ENCODE measurements at places on chromosomes 2 and 18. TPM values are rescaled to one million over a fixed set of nuclear protein-coding genes. Genes with fewer than 3 reads are reported as not detected.

DNA sequence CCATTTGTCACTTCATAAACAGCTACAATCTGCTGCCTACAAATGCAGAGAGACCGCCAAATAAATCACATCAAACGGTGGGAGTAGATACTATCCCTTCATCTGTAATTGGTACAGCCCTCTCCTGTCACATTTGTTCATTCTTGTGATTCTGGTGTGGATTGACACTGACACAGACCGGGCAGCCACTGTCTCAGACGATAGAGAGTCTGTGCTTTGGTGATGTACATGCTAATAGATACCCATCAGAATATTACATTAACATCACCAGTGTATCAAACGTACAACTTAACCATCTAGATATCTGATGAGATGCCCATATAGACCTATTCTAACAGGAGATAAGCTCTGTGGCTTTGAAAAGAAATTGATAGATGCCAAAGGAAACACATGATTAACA is 419.7 kb upstream of the ZEB2 start:
- H3K27me3 ChIP-seq = peaks cover 2% of the 10 kb centered on the region
- no peaks in the 10 kb centered on the region for H3K4me1 ChIP-seq
- no peaks in the 10 kb centered on the region for H3K36me3 ChIP-seq
- H3K4me3 ChIP-seq = no peak overlapping the region
- H3K27ac ChIP-seq = no peak overlapping the region

DNA sequence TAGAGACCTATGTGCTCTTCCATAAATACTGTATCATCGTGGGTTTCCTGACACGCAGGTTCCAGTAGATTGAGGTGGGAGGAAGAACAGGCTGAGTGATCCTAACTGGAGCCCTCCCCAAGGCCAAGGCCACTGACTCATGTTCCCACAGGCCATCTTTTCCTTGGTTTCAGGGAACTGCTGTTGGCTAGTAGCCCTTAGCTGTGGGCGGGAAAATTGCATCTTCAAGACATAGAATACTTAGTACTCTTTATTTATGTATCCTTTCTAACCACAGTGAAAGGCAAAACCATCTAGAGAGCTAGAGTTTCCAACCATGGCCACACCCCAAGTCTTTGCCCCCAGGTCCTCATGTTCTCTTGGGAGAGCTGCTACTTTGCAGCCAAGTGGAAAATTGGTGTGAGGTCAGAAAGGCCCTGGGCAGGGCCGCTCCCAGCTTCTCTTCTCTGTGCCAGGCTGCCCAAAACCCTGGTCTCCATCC is 55.9 kb downstream of the COPS8 start:
- no peak for DNase-seq
- H3K4me3 ChIP-seq = no peak overlapping the region
- no peaks in the 10 kb centered on the region for H3K36me3 ChIP-seq
- no peaks in the 10 kb centered on the region for H3K4me1 ChIP-seq

DNA sequence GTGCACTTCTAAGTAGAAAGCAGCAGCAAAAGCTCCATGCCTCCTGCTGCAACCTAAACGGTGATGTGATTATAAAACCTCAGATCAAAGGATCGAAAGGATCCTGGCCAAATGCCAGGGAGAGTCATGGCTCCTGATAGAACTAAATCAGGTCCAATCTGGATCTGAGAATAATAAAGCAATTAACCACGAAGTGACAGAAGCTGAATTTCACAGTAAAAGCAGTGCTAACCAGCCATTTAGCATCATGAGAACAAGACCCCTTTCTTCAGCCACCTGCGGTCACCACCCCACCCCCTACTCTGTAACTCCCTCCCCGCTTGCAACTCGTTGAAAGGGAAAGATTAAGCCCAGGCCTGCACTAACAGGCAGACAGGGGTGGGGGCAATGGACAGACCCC is 748.7 kb downstream of the BCL11A start:
- no peak for DNase-seq
- H3K4me1 ChIP-seq = no peaks in the 10 kb centered on the region
- no peaks in the 10 kb centered on the region for H3K27me3 ChIP-seq
- H3K4me3 ChIP-seq = no peak overlapping the region
- no peaks in the 10 kb centered on the region for H3K36me3 ChIP-seq

The CHRNG gene
- not detected for polyA plus RNA-seq

The ANKRD44 gene
- polyA plus RNA-seq = 69.6 TPM

The KLHL29 gene
- 0.15 TPM for polyA plus RNA-seq
